ENCODE measurements at places on chromosomes 13 and 19.

DNA sequence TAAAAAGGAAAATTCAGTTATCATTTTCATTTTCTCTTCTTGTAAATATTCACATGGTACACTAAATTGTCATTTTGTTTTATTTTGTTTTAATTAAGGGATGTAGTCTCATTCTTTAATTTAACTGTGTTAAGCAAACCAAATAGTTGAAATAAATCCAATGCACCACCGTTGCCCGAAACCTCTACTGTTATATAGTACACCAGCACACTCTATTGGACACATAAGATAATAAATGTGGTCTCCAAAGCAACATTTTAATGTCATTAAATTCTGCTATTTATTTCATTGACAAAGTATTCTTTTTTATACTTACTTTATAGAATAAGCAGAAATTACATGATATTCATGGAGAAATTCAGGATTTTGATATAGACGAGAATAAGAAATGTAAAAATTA is 156.4 kb upstream of the FREM2 start:
- no peak for DNase-seq

DNA sequence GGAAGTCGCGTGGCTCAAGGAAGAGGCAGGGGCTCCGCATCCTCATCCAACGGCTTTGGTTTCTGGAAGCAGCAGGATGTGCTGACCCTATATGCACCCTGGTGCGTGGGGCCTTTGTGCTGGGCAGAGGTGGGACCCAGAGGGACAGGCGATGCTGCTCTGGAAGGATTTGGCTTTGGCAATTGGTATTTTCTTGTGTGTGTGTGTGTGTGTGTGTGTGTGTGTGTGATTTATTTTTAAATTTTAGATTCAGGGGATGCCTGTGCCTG is 321.9 kb upstream of the ZNF507 start:
- DNase-seq: no peak

- DNase-seq: no peak
These were observed 29.2 kb downstream of the TUBA3C start for GRCh38 chr13:19152403-19152802.

- no peak for DNase-seq
These were observed 62.9 kb downstream of the DCT start for GRCh38 chr13:94416454-94417080.

DNA sequence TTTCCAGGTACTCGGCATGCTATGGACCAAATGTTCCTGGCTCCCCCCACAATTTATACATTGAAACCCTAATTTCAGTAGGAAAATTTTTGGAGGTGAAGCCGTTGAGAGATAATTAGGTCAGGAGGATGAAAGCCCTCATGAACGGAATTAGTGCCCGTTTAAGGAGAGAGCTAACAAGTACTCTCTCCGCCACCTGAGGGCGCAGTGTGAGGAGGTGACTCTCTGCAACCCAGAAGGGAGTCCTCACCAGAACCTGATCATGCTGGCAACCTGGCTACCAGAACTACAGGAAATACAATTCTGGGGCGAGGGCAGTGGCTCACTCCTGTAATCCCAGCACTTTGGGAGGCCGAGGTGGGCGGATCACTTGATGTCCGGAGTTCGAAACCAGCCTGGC is 397.8 kb downstream of the SLITRK5 start:
- DNase-seq: no peak

DNA sequence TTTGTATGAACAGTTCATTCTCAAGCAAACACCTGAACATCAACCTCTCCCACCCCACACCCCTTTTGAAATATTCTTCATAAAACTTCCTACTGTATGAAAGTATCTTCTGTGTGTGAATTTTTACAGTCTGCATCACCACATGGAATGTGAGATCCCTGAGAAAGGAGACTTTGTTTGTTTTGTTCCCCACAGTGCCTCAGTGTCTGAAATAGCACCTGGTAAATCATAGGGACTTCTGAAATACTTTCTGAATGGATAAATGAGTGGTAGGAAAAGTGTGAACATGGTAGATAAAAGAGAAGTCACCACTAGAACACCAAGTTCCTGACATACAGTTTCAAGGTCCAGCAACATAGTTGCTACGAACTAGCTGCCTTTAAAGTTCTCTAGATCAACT is 1071.2 kb downstream of the EFNB2 start:
- no peak for DNase-seq

GRCh38 chr19:4054441-4055208 is 12.1 kb downstream of the ZBTB7A start:
- peak; percentile 58 for DNase-seq

- DNase-seq: no peak
These were observed 45.3 kb downstream of the NWD1 start for GRCh38 chr19:16764793-16765433.

- no peak for DNase-seq
These were observed 959 bp upstream of the IGFL3 start for GRCh38 chr19:46125447-46125846.

DNA sequence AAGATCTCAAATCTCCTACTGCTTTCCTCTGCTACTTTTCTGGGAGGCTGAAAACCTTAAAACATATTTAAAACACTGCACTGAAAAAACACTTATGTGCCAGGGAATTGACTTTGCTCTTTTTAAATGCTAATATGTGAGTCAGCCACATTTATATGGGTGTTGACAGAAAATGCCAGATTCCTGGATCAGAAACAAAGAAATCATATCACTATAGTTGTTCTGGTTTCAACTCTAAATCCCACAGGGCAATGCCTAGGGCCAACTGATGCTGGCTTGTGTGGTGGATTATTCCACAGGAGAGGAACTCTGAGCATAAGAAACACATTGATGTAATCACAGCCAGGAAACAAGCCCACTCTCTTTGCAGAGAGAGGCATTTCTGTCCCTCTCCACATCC is 1439.0 kb upstream of the SPRY2 start:
- no peak for DNase-seq

DNA sequence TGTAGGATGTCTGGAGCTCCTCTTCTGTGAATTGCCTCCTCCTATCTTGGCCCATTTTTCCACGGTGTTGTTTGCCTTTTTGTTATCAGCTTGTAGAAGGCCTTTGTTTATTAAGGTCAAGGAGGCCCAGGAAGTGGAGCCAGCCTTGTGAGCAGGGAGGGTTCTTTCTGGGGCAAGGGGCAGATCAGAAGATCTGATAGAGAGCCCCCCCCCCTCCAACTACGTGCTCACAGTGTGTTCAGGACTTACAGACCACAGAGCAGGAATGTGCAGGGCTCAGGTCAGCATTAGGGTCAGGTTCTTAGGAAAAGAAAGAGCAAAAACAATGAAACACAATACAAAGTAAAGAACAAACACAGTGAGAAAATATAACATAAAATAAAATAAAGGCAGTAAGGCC is 59.4 kb downstream of the CCNE1 start:
- DNase-seq: no peak

DNA sequence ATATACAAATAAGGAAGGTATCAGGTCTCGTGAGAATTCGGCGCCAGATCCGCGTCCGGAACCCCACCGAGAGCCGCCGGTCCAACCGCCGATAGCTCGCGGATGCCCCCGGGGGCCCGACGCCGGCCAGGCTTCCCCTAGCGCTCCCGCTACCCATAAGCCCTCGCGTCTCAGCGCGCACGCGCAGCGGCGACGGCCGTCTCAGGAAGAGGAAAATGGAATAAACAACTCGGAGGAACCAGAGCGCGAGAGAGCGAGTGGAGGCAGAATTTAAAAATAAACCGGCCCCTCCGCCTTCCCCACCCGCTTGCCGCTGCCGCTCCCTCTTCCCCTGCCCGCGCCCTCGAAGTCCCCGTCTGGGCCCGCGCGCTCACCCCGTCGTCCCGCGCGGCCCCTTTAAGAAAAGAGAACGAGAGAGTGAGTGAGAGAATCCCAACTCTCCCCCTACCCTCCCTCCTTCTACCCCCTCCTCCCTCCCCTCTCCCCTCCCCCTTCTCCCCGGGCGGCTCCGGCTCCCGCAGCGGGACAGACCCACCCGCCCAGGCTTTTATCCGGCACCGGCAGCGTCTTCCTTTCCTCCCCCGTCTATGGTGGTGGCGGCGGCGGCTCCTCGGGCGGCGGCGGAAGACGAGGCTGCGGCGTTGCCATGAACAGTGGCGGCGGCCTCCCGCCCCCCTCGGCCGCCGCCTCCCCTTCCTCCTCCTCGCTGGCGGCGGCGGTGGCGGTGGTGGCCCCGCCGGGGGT is at the start of gene PAN3:
PAN3 (plus strand) TSS at position 534 of the 744 bp plus-strand sequence; CDS start at position 647, 113 bp downstream.
- DNase-seq: peak; percentile 88

DNA sequence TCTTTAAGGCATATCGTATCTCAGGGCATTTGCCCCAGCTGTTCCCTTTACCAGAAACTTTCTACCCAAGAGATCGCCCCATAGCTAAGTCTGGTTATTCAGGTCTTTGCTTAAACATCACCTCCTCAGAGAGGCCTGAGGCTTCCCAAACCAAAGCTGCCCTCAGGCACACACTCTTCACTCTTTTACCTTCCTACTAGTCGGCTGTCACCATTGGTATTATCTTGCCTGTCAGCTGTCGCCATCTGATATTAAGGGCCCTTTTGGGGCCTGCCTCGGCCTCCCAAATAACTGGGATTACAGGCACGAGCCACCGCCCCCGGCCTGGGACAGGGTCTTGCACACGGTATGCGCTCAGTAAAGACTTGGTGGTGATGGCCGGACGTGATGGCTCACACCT is 1.0 kb downstream of the GADD45GIP1 start:
- no peak for DNase-seq

GRCh38 chr19:22783651-22784410 is at the start of gene ZNF99:
Gene ZNF99 (minus strand): TSS chr19:22784151. CDS start chr19:22784016, 135 bp downstream.
- DNase-seq: no peak

DNA sequence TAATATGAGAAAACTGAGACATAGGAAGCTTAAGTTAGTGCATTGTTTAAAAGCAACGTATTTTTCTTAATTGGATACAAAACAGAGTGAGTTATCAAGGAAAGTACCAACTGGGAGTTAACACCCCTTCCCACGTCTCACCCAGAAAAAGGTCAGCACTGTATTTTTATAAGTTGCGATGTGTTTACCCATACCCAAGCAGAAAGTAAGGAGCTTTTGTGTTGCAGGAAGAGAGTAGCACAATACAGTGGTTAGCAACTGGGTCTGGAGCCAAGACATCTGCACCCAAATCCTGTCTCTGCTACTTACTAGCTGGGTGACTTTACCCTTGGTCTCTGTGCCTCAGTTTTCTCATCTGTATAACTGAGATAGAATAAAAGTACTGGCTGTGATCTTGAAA is 34.3 kb downstream of the FAM216B start:
- DNase-seq: no peak

DNA sequence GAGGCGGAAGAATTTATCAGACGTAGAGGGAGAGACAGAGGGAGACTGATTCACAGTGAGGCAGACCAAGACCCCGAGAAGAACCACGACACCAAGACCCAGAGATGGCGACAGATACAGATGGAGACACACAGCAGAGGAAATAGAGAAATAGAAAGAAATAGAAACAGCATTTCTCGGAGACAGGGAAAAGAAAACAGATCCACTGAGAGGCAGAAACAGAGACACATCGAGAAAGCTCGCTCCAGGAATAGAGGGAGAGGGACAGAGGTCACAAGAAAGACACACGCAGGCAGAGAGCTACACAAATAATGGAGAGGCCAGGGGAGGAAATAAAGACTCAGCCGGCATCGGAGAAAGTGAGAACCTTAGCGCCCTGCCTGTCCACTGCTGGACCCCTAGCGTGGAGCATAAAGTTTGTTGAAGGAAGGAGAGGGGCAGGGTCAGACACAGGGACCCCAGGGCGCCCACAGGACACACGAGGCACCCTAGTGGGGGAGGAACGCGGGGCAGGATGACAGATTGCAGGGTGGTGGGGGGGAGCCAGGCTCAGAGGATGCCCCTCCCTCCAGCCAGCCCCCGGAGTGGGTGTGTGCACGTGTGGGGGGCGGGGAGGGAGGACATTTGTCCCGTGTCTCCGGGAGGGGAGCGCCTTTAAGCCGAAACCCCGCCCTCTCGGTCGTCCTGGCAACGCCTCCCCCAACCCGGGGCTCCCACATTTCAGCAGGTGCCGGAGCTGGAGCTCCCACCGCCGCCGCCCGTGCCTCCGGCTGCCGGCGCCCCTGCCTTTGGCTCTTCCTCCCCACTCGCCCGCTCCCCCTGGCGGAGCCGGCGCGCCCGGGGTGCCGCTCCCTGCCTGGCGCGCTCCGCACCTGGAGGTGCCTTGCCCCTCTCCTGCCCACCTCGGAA is at the start of gene PRKCG:
PRKCG (plus strand) TSS at position 716 of the 909 bp plus-strand sequence. CDS start 298 bp downstream, outside the sequence.
- DNase-seq: peak; percentile 70

DNA sequence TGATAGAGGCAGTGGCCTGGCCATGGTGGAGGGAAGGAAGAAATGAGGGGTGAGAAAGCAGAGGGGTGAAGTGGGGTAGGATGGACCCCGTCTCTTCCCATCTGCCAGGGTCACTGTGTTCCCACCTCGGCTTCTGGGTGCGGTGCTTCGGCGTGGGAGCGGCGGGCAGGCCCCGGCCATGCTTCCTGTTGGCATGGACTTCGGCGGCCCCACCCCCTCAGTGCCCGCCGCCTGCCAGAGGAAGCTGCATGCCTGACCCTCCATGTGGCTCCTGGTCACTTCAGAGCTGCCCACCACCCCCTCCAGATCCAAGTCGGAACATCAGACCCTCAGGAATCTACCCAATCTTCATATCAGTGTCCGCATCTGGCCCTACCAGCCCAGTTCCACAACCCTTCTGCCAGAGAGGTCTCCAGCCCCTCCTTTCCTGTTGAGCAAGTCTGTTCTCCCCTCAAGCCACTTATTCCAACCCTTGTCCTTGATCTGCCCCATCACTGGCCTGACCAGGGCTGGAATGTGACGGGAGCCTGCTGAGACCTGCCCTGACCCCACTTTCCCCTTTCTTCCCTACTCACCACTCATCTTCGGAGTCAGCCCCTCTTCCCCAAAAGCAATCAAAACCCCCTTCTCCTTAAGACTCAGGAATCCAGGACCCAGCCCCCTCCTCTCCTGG is 1.5 kb downstream of the KCNN4 start:
- no peak for DNase-seq

- DNase-seq: no peak
These were observed 137.0 kb downstream of the SLITRK6 start for GRCh38 chr13:85662186-85662585.

DNA sequence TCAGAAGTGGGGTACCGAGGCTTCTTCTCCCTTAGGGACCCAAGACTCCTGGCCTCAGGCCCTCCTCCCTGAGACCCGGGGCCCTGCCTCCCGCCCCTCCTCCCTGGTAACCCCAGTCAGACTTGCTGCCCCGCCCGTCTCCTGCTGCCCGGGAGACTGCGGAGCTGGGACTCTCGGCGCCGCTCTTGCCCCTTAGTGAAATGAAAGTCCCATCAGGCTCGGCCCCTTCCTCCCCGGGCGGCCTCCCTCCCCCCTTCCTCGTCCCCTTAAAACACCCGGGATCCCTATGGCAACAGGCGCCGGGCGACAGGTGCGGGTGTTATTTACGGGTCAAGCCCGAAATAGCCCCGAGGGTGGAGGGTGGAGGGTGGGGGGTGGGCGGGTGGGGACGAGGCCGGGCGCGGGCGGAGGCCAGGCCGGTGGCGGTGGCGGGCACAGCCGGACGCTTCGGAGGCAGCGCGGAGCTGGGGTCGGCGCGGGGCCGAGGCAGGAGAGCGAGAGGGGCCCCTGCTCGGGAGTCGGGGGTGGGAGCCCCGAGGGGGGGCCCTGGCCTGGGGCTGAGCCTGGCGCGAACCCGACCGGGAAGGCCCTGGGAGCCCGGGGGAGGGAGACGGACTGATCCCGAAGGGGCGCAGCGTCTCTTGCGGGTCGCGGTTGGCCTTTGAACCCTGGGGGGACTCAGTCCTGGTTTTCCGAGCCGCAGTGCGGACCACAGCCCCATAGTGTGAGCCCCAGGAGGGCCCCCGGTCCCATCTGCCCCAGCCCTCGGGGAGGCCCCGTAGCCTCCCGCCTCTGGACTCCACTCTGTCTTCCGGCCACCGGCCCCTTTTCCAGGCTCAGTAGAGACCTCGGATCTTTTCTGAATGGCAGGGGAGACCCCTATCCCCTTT is at the start of gene CACNG6:
CACNG6 (plus strand) TSS at position 414 of the 890 bp plus-strand sequence. CDS start 1,241 bp downstream, outside the sequence.
- no peak for DNase-seq

GRCh38 chr13:108959234-108959633 is 329.8 kb downstream of the MYO16 start:
- no peak for DNase-seq

GRCh38 chr13:110877737-110878258 is 37.1 kb downstream of the ANKRD10 start:
- no peak for DNase-seq
